Activated CD4-positive, CD25-positive, alpha-beta regulatory T cell treated with anti-CD3 and anti-CD28 coated beads, Interleukin-2, amount 50 U/mL, for 16 hours (primary cell): ENCODE measurements at places on chromosomes 6 and 20.

DNA sequence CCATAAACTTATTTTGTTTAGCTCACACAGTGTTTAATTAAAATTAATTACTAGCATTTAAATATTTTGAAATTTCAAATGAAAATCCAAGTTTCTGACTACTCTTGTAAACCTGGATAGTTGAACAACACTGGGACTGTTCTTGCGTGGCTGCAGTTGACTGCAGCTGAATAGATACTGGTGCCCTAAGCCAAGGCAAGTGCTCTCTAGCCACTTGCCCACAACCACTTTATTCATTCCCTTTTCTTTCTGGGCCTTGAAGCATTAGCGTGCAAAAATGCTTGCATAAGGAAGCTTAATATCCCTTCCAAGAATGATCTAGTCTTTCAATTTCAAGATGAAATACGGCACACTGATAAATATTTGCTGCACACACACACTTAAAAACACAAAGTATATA, 676.0 kb upstream of the MARCKS start:
- no peak for DNase-seq

DNA sequence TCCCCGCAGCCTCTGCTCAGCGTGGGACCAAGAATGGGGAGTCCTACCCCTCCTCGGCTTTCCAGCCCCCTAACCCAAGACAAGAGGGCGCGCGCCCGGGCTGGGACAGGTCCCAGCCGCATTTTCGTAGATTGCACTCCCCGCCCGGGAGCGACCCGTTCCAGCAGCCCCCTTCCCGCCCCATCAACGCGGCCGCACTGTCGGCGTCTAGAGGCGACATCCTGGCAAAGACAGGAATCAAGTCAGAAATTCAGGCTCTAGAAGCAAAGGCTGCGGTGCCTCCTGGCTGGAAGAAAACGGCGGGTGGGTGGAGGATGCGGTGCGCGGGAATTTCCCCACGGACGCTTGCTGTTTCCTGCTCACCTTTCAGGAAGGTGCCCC, 957 bp downstream of the PROKR2 start:
- no peak for DNase-seq

- no peak for DNase-seq
Observed at GRCh38 chr20:19947611-19948264, 69.4 kb upstream of the NAA20 start.

- DNase-seq, result peak; percentile 29
Observed at GRCh38 chr6:27374824-27375612, 13.5 kb upstream of the ZNF391 start.

DNA sequence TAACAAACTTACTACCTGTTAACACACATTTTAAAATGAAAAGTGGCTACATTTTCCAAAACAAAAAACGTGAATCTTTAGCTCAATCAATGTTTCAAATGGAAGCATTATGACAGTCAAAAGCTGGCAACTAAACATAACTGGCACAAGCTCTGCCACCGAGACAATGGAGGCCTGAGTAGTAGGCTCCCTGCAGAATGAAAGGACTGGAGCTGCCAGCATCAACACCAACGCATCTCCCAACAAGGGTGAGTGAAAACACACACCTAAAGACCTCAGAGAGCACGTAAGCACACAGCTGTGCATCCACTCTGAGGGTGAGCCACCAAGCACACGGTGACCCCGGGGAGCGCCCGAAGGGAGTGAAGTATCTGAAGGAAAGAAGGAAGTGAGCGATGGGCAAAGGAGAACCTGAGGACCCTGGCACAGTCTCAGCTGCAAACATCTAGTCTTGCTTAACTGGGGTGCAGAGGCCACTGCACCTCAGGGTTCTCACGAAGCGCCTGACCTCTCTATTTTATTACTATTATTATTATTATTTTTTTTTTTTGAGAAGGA, 1.6 kb upstream of the ADRM1 start:
- no peak for DNase-seq

DNA sequence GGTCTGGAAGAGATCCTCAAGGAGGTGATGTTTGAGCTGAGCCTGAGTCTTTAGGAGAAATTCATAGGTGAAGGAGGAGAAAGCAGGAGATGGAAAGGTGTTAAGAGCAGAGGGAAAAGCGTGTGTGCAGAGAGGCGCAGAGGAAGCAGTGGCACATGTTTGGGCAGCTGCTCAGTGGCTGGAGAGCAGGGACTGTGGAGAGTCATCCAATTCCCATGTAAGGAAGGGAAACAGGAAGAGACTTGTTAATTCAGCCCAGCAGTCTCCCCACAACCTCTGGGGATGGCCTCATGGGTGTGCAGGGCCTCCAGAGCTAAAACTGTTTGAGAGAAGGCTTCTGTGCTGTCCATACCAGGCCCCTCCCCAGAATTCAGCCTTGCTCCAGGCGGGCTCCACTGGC, 16.2 kb downstream of the AAR2 start:
- no peak for DNase-seq

DNA sequence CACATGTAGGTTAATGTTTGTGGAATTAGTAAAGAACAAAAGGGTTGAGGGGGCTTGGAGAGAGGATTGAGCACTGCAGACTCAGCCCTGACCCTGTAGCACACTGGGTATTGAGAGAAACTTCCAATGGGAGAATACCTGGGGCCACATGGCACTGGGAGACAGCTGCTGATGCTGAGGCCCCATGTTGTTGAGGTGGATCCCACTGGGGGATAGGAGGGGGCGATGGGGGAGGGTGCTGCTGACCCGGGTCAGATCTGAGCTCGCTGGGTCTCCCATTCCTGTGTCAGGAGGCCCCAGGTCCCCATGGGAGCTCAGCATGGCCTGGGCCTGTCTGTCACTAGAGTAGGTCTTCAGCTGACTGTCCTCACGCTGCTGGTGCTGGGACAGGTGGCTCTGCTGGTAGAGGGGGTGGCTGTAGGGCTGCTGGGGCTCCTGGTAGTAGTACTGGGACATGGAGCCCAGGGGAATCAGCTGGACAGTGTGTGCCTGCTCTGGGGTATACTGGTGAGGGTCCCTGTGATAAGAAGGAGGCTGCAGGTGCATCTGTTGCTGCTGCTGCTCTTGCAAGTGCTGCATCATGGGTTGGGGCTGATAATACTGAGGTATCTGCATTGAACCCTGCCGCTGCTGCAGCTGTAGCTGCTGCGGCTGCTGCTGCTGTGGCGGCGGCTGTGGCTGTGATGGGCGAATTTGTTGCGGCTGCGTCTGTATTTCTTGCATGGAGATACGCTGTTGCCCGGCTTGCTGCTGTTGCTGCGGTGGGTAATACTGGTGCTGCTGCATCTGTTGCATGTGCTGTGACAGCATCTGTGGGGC, 50.6 kb upstream of the MRPS10 start:
- DNase-seq, result no peak

DNA sequence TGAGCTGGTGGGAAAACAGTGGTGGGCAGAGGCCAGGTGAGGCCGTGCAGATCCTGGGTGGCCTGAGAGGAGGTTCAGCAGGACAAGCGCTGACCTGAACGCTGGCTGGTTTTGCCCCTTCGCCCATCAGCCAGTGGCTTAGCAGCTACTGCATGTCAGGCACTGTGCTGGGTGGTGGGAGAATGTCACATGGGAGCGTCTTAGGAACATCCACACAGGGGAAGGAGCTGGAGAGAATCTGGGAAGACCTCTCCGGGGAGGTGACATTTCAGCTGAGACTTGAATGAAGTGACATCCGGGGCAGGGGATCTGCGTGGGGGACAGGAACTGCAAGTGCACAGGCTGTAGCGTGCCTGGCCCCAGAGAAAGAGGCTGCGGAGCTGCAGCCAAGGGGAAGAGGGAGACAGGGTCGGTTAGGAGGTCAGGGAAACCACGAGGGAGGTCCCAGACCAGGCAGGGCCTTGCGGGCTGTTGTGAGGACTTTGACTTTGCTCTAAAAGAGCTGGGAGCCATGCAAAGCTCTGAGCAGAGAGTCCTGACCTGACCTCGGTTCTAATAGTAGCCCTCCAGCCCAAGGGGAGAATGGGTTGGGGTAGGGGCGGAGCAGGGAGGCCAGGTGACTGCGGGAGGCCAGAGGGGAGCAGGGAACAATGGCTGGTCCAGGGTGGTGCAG, 156.8 kb upstream of the PTPN1 start:
- no peak for DNase-seq

DNA sequence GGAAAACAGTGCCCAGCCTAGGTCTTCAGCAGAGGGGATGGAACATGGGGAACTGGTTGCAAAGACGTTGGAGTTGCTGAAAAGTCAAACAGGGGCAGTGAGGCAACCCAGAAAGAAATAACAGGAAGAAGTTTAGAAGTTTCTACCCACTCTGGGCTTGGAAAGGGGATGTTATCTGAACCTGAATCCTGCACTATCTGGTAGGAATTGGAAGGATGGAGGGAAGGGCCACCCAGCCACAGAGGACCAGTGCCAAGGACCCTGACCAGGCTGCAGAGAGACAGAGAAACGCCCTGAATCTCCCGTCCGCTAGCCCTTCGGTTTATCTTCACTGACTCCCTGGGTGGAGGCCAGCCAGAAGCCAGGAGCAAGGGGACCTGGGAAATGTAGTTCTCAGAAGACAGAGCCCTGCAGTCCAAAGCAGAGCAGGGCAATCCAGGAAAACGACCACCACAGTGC, 217.3 kb upstream of the RREB1 start:
- no peak for DNase-seq

- no peak for DNase-seq
Observed at GRCh38 chr6:143498428-143498827, 13.1 kb downstream of the FUCA2 start.

GRCh38 chr20:7996898-7997297, 22.7 kb downstream of the TMX4 start:
- DNase-seq, result no peak

GRCh38 chr6:122753000-122753687, 26.4 kb upstream of the FABP7 start:
- DNase-seq, result no peak
